ENCODE measurements at places on chromosomes 2 and 18.

GRCh38 chr2:5764041-5764440 is 71.9 kb downstream of the SOX11 start:
- no peak for DNase-seq

- DNase-seq = no peak
Observed at GRCh38 chr18:76209597-76209996, 285.4 kb downstream of the ZNF516 start.

DNA sequence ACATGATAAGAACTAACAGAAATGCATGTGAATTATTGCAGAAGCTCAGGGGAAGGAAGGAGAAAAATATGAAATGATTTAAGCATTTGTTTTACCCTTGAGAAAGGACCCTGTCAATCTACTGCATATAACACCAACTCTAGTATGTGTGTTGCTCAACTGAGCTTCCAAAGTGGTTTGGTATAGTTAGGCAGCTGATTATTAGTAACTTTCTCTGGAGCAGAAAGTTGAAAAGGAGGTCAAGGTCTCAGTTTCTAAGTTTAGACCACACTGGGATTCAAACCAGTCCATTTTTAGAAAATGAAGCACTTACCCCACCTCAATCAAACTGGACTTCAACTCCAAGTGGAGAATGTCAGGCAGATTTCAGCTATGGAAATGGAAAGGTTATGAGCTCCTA is 123.3 kb upstream of the CDC42EP3 start:
- no peak for DNase-seq

DNA sequence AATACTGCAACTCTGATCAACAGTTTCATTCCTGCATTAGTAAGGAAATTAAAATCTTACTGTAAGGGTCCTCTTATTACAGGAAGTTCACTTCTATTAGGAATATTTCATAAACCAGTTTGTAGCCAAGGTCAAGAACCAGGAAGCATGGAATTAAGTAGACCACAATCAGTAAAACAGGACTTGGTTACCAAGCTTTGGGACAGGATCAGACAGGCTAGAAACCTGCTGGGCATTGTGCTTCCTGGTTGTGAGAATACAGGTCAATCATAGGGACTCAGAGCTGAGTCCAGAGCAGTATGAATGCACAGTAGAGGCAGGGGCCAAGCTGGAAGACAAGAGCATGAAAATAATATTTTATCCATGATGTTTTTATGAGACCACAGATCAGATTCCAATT is 248.0 kb downstream of the IKZF2 start:
- DNase-seq = no peak

DNA sequence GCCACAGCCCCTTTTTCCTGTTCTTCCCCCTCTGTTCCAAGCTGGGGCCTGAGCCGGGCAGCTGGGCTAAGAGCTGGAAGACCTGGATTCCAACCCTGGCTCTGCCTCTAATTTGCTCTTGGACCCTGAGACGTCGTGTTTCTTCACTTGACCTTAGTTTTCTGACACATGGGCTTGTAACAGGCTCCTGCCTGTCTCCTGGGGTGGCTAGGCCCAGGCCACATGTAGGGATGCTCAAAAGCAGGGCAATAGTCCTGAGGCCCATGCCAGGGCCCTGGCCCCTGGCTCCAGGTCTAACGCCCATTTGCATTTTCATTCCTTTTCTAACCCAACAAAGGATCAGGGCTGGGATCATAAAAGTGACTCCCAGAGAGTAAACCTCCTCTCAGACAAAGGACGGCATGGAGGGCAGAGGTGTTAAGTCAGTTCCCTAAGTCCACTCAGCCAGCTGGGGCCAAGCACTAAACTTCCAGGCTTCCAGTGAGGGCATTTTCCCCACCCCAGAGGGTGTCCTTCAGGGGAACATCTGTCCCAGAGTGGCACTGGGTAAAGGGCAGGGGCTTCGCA is 16.6 kb upstream of the DNMT3A start:
- DNase-seq = no peak

GRCh38 chr2:45652090-45653031 is 886 bp downstream of the PRKCE start:
- DNase-seq = peak; percentile 79

DNA sequence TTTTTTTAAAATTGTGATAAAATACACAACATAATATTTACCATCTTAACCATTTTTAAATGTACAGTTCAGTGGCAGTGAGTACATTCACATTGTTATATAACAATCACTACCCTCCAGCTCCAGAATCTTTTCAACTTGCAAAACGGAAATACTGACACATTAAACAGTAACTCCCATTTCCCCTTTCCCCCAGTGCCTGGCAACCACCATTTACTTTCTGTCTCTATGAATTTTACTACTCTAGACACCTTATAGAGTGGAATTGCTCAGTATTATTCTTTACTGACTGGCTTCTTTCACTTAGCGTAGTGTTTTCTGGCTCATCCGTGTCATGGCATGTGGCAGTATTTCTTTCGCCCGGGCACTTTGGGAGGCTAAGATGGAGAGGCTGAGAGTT is 32.6 kb downstream of the FASTKD2 start:
- DNase-seq = no peak

DNA sequence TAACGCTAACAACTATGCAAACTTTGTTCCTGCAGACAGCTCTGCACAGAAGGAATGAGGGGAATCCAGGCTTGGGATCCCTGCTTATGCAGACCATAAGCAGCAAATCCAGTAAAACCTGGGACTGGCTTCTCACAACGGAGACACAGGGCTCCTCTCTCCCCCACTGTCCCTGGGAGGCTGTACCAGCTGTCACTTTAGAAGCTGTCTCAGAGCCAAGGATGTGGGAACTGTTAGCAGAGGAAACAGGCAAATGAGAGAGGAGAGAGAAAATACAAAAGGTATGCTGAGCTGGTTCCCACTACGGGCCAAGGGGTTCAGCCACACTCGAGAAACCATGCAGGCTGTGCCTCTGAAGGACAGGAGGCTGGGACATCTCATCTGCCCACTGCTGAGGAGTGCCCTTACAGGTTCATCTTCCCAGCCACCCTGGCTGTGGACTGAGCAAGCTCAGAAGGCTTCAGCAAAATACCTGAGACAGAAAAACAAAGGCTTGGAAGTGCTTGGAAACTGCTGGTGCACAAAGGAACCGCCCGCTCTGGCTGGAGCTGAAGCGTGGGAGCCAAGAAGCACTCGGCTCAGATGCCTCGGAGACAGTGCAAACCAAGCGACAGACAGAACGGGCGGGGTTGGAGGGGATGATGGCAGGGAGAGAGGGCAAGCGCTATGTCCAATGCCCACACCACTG is 72.5 kb downstream of the FAM210A start:
- DNase-seq = no peak

DNA sequence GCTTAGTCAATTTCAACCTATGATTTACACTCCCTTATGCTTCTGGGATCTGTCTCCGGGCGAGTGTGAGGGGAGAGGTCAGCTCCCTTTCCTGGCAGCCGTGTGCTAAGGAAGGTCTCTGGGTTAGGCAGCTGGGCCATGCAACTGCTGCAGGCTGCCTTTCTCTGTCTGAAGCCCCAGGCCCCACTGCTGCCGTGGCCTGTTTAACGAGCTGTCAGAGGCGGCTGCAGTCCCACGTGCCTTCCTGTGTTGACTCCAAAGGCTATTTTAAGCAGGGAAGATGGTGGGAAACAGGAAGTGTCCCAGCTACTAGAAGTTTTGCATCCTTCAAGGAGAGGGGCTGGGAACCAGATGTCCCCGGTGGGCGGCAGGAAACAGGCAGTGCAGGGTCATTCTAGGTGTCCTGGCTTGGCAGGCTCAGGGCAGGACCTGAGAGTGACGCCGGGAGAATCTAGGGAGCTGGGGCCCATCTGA is 186.4 kb downstream of the TNS1 start:
- DNase-seq = no peak

- DNase-seq = no peak
Observed at GRCh38 chr2:106208874-106209273, 14.8 kb upstream of the UXS1 start.

Measured in activated CD4-positive, alpha-beta T cell treated with anti-CD3 and anti-CD28 coated beads, Interleukin-2, amount 10 ng/mL, durations not matched to agents 24 days and 14 days (primary cell).